ENCODE measurements at places on chromosomes 12 and 14.

DNA sequence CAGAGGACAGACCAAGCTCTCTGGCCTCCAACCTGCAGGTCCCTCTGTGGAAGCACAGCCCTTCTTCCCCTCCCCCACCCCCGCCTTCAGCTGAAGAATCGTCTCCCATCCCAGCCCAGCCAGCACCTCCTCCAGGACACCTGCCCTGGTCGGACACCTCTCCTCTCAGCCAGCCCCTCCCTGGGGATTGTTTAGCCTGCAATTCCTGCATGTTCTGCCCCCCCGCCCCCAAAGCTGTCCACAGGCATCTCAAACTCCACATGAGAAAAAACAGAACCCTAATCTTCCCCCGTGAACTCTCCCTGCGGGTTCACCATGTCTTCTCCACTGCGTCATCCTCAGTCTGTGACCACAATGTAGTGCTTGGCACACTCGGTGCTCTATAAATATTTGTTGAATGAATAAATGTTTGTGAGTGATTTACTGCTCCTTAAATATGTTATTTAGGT is 24.1 kb downstream of the PRIMA1 start:
- DNase-seq, result no peak

GRCh38 chr14:101780390-101780789 is 18.9 kb downstream of the PPP2R5C start:
- no peak for DNase-seq

DNA sequence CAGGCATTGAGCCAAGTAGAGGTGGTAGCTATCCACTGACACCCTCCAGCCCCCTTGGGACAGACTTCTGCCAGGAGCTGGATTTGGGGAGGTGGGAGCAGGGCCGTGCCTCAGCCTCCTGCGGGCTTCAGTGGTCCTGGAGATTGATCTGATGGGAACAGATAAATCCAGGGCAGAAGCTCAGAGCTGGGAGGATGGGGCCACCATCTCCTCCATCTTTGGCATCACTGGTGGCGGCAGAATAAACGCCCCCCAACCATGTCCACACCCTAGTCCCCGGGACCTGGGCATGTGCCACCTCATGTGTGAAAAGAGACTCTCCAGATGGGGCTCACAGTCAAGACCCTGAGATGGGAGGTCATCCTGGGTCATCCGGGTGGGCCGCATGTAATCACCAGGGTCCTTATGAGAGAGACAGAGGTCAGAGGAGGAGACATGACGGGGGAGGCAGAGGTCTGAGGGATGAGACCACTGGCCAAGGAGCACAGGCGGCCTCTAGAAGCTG is 209.6 kb upstream of the RTL1 start:
- DNase-seq, result no peak

DNA sequence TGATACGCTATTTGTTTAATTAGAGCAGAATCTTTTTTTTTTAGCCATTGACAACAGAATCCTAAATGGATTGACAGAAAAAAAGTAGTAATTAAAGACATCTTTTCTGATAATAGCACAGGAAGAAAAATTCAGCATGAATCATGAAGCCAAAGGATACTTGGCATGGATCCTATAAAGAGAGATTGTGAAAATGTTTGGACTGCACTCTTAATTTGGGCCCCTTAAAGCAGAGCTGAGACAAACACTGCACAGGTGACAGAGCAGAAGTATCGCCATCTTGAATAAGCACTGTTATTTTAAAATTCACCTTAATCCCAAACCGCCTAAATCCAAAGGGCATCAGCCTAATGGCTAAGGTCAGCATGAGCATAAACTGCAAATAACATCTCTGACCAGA is 48.8 kb upstream of the SEL1L start:
- no peak for DNase-seq

- no peak for DNase-seq
Measured at GRCh38 chr12:27555361-27555760, 31.4 kb downstream of the PPFIBP1 start.

GRCh38 chr14:63759456-63759855 is 31.6 kb upstream of the SGPP1 start:
- DNase-seq, result no peak

DNA sequence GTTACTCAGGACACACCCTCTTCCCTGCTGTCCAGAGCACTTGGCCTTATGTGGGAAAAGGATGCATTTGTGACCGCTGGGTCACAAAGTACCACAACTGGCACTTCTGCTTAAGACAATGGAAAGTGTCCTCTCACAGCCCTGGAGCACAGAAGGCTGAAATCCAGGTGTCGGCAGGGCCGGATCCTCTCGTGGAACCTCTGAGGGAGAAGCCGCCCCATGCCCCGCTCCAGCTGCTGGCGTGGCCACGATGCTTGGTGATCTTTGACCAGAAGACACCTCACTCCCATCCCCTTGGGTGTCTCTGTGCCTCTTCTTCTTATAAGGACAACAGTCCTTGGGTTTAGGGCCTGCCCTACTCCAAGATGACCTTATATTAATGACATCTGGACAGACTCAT is 157.0 kb downstream of the PIWIL1 start:
- DNase-seq, result no peak

GRCh38 chr12:93407054-93407962 is 29.6 kb downstream of the NUDT4 start:
- no peak for DNase-seq

DNA sequence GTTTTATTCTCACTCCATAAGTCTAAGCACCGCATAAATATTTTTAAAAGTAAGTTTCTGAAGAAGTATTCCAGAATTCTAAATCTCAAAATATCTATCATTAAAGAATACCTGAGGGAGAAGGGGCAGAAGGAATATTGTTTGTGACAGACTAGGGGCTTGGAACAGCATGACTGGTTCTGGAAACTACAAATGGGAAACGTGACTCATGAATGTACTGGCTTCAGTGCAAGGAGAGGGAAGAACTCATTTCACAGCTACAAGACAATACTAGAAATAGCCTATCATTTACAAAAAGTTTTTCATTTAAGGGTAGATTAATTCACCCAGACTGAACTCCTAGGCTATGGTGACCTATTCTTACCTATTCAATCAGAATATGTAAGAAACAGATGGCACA is 121.3 kb downstream of the SLC25A21 start:
- no peak for DNase-seq

DNA sequence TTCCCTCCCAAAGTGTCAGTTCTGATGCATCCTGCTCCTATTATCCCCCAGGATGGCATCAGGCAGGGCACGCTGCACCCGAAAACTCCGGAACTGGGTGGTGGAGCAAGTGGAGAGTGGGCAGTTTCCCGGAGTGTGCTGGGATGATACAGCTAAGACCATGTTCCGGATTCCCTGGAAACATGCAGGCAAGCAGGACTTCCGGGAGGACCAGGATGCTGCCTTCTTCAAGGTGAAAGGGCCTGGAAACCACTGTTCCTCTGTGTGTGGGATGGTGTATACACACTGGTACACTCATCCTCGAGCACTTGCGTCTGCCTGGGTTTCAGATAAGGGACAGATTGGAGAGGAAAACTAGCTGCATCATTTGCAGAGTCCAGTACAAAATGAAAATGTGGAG is 1.0 kb downstream of the IRF9 start:
- no peak for DNase-seq

- no peak for DNase-seq
Measured at GRCh38 chr14:22977684-22978486, 4.5 kb downstream of the AJUBA start.

DNA sequence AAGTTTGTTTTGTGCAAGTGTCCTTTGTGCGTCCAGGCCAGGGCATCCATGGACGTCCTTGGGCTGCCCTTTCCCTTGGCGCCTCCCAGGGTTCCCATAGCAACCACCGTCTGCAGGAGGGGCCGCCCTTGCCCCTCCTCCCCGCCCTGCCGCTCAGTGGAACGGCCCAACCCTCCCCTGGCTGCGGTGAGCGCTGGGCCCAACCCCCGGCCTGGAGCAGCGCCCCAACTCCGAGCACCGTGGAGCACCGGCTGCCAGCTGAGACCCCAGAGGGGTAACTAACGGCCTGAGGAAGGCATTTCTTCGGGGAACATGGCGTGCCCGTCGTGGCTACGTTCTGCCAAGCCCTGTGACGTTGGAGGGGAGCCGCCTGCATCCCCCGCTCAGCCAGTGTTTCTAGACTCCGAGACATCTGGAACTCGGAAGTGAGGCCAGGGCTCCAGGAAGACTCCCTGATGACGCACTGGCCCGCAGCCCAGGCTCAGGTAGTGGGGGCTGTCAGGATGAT is 5.3 kb upstream of the ACACB start:
- DNase-seq, result peak; percentile 89

DNA sequence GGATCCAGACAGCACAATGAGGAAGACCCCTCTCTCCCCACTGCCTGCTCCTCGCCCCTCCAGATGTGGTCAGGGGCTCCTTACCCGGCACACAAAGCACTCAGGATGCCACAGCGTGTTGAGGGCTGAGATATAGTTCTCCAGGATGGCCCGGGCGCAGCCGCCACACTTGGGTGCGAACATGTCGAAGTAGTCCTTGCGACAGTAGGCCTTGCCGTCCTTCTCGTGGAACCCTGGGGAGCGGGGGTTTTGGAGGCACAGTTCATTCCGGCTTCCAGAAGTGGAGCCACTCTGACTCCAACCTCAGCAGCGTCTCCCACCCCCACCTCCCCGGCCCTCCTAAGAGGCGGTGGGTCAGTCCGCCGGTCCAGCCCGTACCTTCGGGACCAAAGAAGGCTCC is 12.8 kb upstream of the RPLP0 start:
- DNase-seq, result no peak

DNA sequence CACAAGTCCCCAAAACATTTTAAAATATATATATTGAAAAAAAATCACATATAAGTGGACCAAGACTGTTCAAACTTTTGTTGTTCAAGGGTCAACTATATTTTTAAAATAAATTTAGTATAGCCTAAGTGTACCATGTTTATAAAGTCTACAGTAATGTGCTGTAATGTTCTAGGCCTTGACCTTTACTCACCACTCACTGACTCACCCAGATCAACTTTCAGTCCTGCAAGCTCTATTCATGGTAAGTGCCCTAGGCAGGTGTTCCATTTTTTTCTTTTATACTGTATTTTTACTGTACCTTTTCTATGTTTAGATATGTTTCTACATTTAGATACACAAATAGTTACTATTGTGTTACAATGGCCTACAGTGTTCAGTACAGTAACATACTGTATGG is 23.4 kb upstream of the TMTC1 start:
- DNase-seq, result no peak

GRCh38 chr12:132071040-132071810 is 72.9 kb downstream of the DDX51 start:
- no peak for DNase-seq

GRCh38 chr12:104258476-104259067 is 43.0 kb downstream of the TXNRD1 start:
- DNase-seq, result no peak

- DNase-seq, result no peak
Measured at GRCh38 chr12:107655281-107656065, 30.1 kb upstream of the PWP1 start.

GRCh38 chr12:59593761-59594160 is 2.1 kb upstream of the SLC16A7 start:
- no peak for DNase-seq

DNA sequence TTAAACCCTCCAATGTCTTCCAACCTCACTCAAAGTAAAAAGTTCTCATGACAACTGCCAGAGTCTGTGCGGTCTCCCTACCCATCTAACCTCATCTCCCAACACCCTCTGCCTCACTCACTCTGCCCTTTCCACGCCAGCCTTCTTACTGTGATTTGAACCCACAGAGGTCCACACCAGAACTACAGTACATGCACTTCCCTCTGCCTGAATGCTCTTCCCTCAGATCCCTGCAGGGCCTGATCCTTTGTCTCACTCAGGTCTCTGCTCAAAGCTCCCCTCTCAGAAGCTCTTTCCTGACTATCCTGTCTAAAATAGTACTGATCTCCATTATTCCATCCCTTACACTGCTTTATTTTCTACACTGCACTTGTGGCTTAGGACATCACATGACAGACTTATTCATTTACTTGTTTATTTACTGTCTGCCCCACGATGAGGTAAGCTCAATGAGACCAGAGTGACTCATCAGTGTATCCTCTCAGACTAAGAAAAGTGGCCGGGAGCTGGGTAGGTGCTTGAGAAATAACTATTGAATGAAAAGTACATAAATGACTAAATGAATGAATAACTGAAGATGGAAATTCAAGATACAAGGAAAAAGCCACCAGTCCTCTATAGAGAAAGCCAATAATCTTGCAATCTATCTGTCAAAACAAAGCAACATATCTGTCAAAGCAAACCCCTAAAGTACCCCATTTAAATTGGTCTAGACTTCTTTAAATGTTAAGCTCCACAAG is 17.1 kb downstream of the POMT2 start:
- DNase-seq, result no peak

DNA sequence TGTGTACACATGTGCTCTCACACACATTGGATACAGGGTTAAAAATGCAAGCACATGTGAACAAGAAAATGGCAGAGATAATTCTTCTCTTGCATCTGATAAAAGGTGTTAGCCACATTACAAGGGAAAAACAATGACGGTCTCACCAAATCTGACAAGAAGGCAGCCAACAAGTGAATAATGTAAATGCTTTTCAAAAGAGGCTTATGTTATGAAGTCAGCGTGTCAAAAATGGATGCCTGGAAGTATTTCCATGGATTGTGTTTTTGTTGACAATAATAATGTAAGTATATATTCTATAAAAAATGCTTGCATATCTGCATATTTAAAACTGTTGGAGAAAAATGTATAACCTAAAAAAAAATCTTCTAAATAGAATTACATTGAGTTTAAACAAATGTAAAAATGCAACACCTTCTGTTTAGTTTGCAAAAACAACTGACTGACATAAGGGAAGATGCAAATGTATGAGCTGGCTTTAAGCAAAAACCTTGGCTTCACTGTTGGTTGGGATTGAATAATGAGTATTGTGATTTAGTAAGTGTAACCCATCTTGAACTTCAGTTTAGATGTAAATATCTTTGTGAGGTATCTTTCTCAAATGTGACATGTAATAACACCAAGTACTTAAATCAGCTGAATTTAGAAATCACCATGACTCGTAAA is 424.9 kb downstream of the PDZRN4 start:
- no peak for DNase-seq

DNA sequence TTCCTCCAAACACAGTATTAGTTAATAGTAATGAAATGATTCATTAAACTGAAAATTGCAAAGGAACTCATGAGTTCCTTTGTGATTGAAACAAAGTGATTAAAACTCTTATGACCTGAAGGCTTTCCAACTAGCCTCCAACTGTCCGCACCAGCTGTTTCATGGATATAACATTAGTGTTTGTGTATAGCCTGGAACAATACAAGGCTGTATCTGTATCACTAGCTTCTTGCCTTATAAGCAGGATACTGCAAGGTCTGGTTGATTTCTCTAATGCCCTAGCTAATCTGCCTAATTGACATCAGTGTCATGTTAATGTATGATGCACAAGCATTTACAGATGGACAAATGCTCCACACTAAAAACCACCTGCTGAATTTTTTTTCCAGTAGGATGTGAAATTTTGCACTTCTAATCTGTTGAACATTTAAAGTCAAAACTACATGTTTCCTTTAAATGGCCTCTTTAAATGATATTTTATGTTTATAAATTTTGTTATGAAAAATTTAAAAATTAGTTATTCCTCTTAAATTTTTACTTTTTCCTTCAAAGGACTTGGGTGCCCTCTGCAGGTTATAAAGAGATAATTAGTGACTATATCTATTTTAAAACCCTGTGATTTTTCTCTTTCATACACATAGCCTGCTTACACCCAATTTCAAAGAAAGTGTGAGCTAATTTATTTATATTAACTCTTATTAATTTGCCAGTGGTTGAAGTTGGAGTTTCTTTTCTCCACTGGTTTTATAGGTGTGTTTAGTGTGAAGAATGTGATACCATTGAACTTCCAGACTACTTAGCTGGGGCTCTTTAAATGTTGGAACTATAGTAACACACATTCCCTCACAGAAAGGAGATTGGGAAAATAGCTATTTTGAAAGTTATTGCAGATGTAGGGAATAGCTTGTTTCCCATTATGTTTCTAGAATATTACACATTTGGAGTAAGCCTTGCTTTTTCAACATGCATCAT is 25.4 kb downstream of the AP5M1 start:
- no peak for DNase-seq
